Activated T-cell treated with anti-CD3 and anti-CD28 coated beads for 24 hours (primary cell): ENCODE measurements at places on chromosomes 4 and X.

GRCh38 chrX:151725338-151725614, 9.3 kb upstream of the CNGA2 start:
- no peak for DNase-seq

- no peak for DNase-seq
These were observed 15.2 kb downstream of the SEPTIN11 start for GRCh38 chr4:76964769-76965168.

DNA sequence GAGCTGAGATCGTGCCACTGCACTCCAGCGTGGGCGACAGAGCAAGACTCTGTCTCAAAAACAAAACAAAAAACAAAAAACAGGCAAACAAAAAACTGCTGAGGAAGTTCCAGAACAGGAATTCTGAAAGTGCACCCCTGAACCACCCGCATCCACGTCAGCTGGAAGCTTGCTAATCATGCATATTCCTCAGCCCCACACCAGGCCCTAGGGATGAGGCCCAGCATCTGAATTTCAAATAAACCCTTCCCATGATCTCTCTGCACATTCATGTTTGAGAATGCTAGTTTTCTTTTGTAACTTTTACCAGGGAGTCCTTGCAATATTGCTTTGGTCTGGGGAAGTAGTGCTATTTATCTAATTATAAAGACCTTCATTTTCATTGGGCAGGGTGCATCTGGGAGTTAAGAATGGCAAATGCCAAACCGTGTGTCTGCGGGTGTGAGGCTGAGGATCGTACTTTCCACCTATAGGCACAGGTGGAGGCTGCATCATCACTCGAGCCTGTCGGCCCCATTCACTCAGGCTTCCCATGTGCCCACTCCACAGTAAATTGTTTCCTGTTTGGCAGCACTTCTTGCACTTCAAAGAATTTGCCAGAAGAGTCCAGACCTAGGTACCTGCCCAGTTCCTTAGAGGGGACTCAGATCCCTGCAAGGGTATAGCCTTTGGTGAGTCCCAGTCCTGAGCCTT, 23.6 kb downstream of the CCKAR start:
- no peak for DNase-seq

- DNase-seq: no peak
These were observed 200.7 kb downstream of the SOWAHB start for GRCh38 chr4:76697129-76697803.

DNA sequence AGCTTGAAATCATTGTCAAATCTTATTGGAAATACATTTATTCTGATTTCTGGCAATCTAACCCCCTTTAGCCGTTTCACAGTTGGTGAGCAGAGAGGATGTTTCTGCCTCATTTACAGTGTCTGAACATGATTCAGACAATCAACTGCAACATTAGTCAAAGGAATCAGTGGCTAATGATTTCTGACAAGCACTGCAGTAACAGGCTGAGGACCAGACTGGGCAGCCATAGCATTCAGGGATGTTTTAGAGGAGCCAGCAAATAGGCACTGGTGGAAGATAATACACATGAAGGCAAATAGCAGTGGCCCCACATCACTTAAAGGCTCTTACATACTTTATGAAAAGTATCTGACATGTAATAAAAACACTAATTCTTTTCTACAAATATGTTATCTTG, 102.8 kb downstream of the TTC29 start:
- no peak for DNase-seq

GRCh38 chr4:90852237-90852636, 725.0 kb downstream of the CCSER1 start:
- no peak for DNase-seq

DNA sequence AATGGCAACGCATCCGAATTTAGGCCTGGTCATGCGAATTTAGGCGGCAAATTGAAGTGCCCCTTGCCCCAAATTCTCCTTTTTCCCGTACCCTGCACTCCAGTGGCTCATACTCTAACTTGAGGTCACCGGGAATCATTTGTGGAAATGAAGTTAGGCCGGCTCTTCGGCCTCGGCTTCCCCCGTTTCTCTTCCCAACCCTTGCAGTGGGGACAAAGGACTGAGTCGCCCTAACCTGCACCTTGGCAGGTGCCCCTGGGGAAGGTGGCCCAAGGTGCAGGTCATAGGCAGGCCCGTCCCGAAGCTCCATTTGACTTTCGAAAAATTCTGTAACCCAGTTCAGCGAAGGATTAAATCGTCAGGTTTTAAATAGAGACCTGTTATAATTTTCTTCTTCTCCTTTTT, 811 bp downstream of the SRD5A3 start:
- DNase-seq: no peak

DNA sequence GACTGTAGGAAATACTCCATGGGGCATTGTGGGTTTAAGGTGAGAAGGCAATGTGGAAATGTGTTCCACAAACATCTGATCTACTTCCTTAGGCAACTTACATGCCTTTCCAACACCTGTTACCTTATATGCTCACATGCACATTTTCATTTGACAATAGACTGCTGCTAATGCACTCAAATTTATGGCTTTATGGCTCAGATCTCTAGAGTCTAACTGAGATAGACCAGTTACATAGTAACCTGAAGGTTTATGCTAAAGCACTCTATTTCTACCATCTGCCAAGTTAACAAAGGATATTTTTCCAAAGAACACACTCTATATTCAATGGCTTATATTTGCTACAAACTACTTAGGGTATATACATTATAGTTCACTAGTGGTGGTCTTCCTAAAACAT, 969.0 kb downstream of the TECRL start:
- no peak for DNase-seq

DNA sequence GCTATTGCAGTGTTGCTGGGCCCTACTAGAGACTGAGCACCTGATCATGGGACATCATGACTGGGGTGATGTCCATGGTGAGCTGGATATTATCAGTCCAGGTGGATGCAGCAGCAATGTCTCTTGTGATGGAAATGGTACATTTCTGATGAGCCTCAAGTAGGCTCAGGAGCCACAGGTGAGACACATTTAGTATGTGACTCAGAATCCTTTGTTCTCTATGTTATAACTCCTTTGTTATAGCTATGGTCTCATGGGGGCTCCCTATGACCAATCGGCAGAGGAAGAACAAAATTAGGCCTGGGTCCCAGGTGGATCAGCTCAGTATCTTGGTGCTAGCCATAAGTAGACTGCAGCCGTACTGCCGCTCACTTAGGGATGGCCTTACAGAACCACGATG, 107.9 kb upstream of the FAT1 start:
- DNase-seq: no peak

DNA sequence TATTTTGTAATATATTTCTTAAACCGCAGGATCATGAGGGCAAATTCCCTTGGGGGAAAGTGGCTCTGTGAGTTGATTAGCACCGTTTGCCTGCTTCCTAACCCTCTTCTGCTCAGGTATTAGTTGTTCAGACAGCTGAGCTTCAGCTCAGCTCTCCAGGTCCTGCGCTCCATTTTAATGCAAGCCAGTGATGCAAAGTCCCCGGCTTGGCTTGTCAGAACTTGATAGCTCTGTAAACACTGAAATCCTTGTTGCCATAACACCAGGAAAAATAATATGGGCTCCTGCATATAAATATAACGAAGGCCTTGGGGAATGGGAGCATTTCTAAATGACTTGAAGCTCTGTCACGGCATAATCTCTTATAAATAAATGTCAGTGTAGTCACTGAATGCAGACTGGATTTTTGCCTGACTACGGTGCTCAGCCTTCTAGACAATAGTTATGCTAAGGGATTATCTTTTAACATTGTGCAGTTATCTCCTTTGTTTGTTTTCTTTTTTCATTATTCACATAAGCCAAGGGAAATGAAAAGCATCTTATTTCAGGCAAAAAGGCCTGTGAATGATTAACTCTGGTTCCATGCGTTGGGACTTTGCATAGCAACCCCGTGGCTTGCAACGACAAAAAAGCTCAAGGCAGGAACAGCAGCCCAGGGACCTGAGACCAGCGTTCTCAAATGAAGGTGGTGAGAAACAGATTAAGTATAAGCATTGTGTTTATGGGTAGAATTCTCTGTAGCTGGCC, 253.2 kb downstream of the SPRY1 start:
- no peak for DNase-seq

DNA sequence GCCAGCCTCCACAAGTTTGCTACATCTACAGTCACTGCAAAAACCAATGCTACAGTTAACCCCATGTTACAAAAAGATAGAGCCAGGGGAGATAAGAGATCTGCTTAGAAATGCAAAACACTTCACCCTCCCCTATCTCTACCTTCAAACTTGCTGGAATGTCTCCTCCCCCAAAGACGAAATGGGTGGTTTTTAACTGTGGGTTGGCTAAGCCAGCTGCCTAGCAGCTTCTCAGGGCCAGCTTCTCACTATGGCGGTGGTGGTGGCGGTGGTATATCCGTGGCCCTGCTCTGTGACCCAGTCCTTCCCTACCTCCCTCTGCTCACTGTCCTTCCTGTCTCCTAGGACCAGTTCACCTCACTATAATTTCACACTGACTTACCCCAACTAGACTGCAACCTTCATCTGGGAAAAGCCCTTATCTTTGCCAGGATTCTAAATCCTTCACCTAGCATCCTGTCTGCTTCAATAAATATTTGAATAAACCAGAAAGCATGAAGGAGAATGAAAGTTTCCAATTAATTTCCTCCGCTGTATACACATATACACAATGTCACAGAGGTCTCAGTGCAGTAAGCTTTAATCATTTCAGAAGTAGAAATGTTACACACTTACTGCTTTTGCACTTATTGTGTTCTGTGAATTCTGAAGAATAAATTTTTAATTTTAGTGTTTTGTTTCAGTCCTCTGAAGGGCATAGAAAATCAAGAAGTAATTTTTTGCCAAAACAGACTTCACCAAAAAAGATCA, 46.3 kb downstream of the SH3KBP1 start:
- DNase-seq: no peak

- no peak for DNase-seq
These were observed 67.4 kb upstream of the QRFPR start for GRCh38 chr4:121448231-121448630.

- DNase-seq: no peak
These were observed 5.7 kb upstream of the MPC1L start for GRCh38 chrX:40617566-40617965.

GRCh38 chr4:133741766-133742165, 459.8 kb downstream of the PABPC4L start:
- DNase-seq: no peak

GRCh38 chrX:2220829-2221567, 279.8 kb downstream of the DHRSX start:
- DNase-seq: no peak

DNA sequence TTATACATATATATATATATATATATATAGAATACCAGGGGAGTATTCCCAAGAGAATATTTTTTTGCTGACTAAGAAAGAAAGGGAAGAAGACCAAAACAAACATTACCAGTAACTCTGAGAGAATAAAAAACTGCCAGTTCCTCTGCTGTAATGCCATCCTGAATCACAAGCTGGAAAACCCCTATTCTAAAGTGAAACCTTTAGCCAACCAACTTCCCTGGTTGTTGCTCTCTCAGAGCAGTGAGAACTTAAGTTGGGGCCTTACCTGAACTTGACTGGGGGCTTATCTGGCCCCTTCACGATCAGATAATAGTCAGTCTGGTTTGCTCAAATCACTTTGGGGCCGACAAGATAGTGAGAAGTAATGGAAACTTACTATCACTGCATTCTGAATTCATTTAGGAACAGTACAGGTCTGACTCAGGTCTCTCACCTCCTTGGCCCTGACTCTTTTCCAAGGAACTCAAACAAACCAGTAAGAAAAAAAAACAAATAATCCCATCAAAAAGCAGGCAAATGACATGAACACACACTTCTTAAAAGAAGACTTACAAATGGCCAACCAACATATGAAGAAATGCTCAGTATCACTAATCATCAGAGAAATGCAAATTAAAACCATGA, 62.5 kb downstream of the CD40LG start:
- DNase-seq: no peak

DNA sequence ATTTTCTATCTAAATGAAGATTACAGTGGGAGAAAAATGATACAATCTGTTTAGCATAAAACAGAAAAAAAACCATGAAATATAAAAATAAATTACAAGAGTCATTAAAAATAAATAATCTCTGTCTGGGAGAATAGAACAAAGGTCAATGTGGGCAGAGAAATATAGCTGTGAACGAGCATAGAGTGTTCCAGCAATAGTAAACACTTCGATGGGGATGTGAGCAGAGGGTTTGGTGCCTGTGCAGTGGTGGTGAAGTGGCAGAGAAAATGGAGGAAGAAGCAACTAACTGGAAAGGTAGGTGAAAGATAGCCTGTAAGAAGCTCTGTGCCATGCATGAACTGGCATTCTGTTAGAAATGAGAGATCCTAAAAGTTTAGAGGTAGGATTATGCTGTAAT, 64.9 kb downstream of the ANKRD50 start:
- no peak for DNase-seq

DNA sequence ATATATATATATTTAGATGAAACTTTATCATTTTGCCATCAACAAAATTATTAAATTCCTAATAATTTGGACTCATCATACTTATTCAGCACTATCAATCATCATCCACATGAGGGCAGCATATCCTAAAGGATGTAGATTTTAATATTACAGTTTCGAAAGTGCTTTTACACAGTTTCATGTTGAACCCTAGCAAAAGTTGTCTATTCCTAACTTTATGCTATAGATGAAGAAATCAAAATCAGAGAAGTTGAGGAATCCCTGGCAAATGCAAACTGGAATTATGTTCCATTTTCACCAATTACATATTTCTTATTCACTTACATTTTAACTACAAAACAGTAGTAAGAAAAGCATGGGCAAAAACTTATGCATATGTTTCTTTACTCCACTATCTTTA, 36.6 kb upstream of the UGT2A1 start:
- no peak for DNase-seq

GRCh38 chr4:139735381-139736273, 70.0 kb downstream of the MGST2 start:
- no peak for DNase-seq

- no peak for DNase-seq
These were observed 58.5 kb downstream of the STARD8 start for GRCh38 chrX:68705986-68706385.

- DNase-seq: no peak
These were observed 57.2 kb downstream of the TRAPPC11 start for GRCh38 chr4:183716302-183716701.

DNA sequence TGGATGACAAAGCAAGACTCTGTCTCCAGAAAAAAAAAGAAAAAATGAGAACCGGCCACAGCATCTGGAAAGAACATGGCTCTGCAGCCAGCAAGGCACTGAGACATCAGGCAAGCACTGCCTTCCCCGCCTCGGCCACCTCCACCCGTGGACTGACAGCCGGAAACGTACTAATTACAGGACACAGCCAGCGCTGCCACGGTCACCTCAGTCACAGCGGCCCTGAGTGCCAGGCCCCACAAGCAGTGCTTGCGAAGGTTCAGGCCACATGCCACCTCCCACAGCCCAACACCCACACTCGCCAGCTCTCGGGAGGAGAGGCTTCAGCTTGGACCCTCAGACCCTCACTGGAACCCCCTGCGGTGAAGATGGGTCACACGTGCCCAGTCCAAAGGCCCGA, 16.8 kb downstream of the FAM53A start:
- DNase-seq: no peak

DNA sequence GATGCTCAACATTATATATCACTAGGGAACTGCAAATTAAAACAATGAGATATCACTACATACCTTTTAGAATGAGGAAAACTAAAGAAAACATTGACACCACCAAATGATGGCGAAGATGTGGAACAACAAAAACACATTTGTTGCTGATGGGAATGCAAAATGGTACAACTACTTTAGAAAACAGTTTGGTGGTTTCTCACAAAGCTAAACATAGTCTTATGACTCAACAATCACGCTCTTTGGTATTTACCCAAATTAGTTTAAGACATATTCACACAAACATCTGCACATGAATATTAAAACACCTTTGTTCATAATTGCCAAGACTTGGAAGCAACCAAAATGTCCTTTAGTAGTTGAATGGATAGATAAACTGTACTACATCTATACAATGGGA, 53.2 kb downstream of the USO1 start:
- DNase-seq: no peak
